ENCODE measurements at places on chromosomes 3 and 15.

- no peaks in the 10 kb centered on the region for H3K27me3 ChIP-seq
- no peak overlapping the region for H3K4me3 ChIP-seq
- no peak overlapping the region for H3K27ac ChIP-seq
- H3K4me1 ChIP-seq, result no peaks in the 10 kb centered on the region
These were observed 770.6 kb upstream of the CFAP20DC start for GRCh38 chr3:59820352-59820934.

- H3K4me3 ChIP-seq, result no peak overlapping the region
- H3K27me3 ChIP-seq, result peaks cover 21% of the 10 kb centered on the region
- H3K27ac ChIP-seq, result no peak overlapping the region
- H3K36me3 ChIP-seq, result no peaks in the 10 kb centered on the region
- H3K4me1 ChIP-seq, result no peaks in the 10 kb centered on the region
- DNase-seq, result no peak
These were observed 56.7 kb upstream of the DGKG start for GRCh38 chr3:186418671-186419145.

GRCh38 chr3:13513913-13514517 lies 33.9 kb downstream of the HDAC11 start:
- peaks cover 2% of the 10 kb centered on the region for H3K27me3 ChIP-seq
- DNase-seq, result no peak
- no peaks in the 10 kb centered on the region for H3K36me3 ChIP-seq
- no peak overlapping the region for H3K4me3 ChIP-seq
- H3K27ac ChIP-seq, result no peak overlapping the region

DNA sequence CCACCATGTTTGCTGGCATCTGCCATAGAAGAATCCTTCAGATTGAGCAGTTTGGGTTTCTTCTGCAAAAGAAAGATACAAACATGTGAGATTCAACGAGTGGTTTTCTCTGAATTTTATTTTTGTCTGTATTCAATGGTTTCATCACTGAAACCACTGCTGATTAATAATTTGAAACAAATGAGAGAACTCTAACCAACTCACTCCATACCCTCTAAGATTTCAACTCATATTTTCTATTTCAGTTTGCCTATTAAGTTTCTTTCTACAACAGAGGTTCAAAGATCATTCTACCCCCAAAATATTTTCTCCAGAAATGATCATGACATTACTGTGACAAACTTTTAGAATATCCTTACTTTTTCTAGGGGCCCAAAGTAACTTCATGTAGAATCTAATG lies 38.7 kb upstream of the MAN2C1 start:
- no peak overlapping the region for H3K27ac ChIP-seq
- no peaks in the 10 kb centered on the region for H3K27me3 ChIP-seq
- peaks cover 77% of the 10 kb centered on the region for H3K36me3 ChIP-seq

DNA sequence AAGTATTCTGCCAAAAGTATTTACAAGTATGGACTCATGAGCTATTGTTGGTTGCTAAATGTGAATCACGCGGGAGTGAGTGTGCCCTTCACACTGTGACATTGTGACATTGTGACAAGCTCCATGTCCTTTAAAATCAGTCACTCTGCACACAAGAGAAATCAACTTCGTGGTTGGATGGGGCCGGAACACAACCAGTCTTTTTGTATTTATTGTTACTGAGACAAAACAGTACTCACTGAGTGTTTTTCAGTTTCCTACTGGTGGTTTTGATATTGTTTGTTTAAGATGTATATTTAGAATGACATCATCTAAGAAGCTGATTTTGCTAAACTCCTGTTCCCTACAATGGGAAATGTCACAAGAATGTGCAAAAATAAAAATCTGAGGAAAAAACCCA lies 30.3 kb downstream of the SYNM start:
- H3K4me1 ChIP-seq, result peaks cover 10% of the 10 kb centered on the region
- H3K4me3 ChIP-seq, result no peak overlapping the region
- H3K27ac ChIP-seq, result no peak overlapping the region
- no peaks in the 10 kb centered on the region for H3K27me3 ChIP-seq
- peaks cover 36% of the 10 kb centered on the region for H3K36me3 ChIP-seq
- DNase-seq, result no peak

DNA sequence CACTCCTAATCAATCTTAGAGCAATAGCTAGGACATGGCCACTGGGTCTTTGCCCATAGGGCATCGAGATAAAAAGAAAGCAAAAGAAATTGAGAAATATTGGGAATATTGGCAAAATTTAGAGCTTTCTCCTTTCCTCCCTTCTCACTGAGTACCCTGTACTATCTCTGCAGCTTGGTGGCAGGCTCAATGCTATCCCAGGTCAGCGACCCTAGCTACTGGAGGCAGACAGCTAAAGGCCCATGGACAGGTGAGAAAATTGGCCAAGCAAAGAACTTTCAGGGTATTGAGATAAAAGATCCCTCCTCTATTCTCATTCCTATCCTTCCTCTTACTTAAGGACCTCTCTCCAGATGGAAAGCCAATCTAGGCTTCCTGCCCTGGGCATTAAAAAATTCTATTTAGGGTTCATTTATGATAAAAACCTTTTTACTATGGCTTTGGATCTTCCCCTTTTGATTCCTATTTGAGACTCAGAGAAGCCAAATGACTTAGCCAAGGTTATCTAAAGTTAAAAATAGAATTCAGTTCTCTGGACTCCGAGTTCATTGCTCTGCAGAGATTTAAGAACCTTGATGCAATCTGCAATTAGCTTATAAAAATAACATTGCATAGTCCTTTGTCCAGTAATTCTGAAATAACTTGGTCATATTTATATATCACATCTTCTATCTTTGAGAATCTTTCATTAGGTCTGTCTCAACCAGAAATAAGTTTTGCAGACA lies 75.4 kb downstream of the THRB start:
- peak overlapping the region; percentile 4 for H3K27ac ChIP-seq
- no peak for DNase-seq
- no peaks in the 10 kb centered on the region for H3K36me3 ChIP-seq
- no peaks in the 10 kb centered on the region for H3K27me3 ChIP-seq

DNA sequence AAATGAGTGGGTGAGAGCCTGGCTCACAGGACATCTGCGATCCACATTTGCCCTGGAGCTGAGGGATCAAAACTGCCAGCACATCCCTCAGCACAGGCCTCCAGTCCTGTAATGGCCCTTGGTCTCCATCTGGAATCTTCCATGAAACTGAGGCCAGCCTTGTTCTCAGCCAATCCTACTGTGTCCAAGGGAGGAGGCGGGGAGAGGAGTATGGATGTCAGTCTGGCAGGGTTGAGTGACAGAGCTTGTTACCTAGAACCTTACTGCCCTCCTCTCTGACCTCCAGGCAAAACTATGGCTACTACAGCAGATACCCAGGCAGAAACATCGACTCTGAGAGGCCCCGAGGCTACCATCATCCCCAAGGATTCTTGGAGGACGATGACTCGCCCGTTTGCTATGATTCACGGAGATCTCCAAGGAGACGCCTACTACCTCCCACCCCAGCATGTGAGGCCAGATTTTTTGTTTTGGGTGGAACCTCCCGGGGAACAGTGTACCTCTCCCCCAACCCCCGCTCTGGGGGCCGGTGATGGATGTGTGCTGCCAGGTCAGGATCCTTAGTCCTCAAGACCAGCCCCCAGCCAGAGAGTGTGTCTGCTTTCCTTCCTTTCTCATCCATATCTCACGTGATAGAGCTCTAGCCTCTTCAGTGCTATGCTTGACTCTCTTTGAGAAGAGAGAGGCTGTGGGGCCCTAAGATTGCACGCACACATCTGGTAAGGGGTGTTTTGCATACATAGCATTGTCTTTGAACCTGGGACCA lies 41.3 kb downstream of the CHDH start:
- H3K4me3 ChIP-seq, result no peak overlapping the region
- H3K4me1 ChIP-seq, result peaks cover 19% of the 10 kb centered on the region
- no peak for DNase-seq

DNA sequence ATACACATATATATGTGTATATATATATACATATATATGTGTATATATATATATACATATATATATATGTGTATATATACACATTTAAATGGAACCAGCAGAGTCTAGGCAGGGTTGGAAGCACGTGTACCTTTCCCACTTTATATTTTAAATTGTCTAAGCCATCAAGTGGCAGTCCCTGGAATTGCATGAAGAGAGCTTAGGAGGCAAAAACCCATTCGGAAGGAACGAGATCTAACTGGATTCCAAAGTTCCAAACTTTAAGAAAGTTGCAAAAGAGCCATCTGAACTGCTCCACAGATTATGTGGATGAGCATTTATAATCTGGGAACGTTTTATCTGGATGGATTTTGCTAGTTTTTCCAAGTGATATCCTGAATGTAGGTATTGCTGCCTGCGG lies 186.5 kb downstream of the FOXP1 start:
- H3K36me3 ChIP-seq, result no peaks in the 10 kb centered on the region
- H3K4me3 ChIP-seq, result no peak overlapping the region
- no peaks in the 10 kb centered on the region for H3K27me3 ChIP-seq
- peaks cover 27% of the 10 kb centered on the region for H3K4me1 ChIP-seq
- no peak for DNase-seq
- H3K27ac ChIP-seq, result no peak overlapping the region

GRCh38 chr3:183291497-183292031 lies 38.5 kb downstream of the B3GNT5 start:
- no peak overlapping the region for H3K4me3 ChIP-seq
- H3K36me3 ChIP-seq, result no peaks in the 10 kb centered on the region
- no peak for DNase-seq

GRCh38 chr3:188220097-188220788 lies 66.3 kb downstream of the LPP start:
- H3K27me3 ChIP-seq, result no peaks in the 10 kb centered on the region
- peaks cover 73% of the 10 kb centered on the region for H3K4me1 ChIP-seq
- H3K4me3 ChIP-seq, result no peak overlapping the region
- peak; percentile 48 for DNase-seq

- peaks cover 47% of the 10 kb centered on the region for H3K4me1 ChIP-seq
- H3K27ac ChIP-seq, result no peak overlapping the region
- H3K27me3 ChIP-seq, result no peaks in the 10 kb centered on the region
- no peak overlapping the region for H3K4me3 ChIP-seq
- no peak for DNase-seq
These were observed 39.9 kb upstream of the BDH1 start for GRCh38 chr3:197595470-197596185.

GRCh38 chr3:100316641-100317069 lies 17.9 kb upstream of the NIT2 start:
- peaks cover 28% of the 10 kb centered on the region for H3K36me3 ChIP-seq
- H3K27ac ChIP-seq, result no peak overlapping the region
- H3K4me3 ChIP-seq, result no peak overlapping the region
- no peaks in the 10 kb centered on the region for H3K27me3 ChIP-seq
- no peaks in the 10 kb centered on the region for H3K4me1 ChIP-seq
- DNase-seq, result peak; percentile 26

DNA sequence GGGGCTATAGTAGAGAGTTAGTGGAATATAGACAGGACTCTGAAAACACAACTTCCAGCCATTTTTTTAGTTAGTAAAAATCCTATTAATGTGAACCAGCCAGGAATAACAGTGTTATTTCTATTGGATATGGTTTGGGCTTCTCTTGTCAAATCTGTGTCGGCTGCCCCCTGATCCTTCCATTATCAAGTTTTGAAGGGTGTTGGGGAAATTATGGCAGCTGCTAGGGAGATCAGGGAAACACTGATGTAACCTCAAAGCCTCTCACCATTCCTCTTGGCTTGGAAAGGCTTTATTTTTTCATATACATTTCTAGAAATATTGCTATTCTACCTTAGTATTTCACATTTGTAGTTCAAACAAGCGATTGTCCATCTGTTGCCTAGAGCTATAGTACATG lies 293.7 kb upstream of the TPRG1 start:
- H3K4me1 ChIP-seq, result no peaks in the 10 kb centered on the region
- no peaks in the 10 kb centered on the region for H3K27me3 ChIP-seq
- no peak for DNase-seq
- peaks cover 31% of the 10 kb centered on the region for H3K36me3 ChIP-seq

DNA sequence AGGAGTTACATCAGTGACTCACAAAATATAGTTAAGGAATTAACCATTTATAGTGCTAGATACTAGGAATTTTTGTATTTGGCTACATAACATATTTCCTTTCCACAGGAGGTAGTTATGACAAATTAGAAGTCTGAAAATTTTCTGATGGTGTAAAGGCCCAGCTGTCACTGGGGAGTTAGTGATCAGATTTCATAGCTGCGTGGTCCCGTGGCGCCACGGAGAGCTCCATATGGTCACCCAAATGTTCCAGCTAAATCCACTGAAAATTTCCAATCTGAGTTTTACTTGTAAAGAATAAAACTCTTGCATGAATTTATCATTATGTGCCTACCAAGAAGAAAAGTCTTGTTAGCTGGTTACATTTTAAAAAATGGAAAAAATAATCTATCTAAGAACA lies 368.9 kb upstream of the PLSCR5 start:
- H3K4me3 ChIP-seq, result no peak overlapping the region
- H3K4me1 ChIP-seq, result no peaks in the 10 kb centered on the region
- no peaks in the 10 kb centered on the region for H3K36me3 ChIP-seq
- DNase-seq, result no peak

DNA sequence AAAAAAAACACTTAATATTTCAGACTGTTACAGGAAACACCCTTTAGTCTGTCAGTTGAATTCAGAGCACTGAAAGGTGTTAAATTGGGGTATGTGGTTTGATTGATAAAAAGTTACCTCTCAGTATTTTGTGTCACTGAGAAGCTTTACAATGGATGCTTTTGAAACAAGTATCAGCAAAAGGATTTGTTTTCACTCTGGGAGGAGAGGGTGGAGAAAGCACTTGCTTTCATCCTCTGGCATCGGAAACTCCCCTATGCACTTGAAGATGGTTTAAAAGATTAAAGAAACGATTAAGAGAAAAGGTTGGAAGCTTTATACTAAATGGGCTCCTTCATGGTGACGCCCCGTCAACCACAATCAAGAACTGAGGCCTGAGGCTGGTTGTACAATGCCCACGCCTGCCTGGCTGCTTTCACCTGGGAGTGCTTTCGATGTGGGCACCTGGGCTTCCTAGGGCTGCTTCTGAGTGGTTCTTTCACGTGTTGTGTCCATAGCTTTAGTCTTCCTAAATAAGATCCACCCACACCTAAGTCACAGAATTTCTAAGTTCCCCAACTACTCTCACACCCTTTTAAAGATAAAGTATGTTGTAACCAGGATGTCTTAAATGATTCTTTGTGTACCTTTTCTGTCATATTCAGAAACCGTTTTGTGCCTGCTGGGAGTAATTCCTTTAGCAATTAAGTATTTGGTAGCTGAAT lies 17.9 kb downstream of the TMEM43 start:
- H3K36me3 ChIP-seq, result peaks cover 81% of the 10 kb centered on the region
- peaks cover 30% of the 10 kb centered on the region for H3K4me1 ChIP-seq
- no peak overlapping the region for H3K4me3 ChIP-seq
- no peak for DNase-seq
- no peaks in the 10 kb centered on the region for H3K27me3 ChIP-seq
- H3K27ac ChIP-seq, result no peak overlapping the region
